ENCODE measurements at places on chromosomes 16 and 17. TPM values are rescaled to one million over a fixed set of nuclear protein-coding genes. Genes with fewer than 3 reads are reported as not detected.

Gene NPIPA2
- 4.1 TPM for total RNA-seq

Gene TP53TG3F
- not detected for total RNA-seq

Gene PRDM7
- not detected for total RNA-seq

Gene IGF2BP1
- 0.51 TPM for total RNA-seq

Gene FBXW10
- total RNA-seq, result not detected

Gene FOXC2
- total RNA-seq, result not detected

Gene MPV17L
- 0.20 TPM for total RNA-seq

Gene TPPP3
- total RNA-seq, result not detected

Gene ABCA6
- total RNA-seq, result not detected

Gene KCNJ18
- total RNA-seq, result not detected

Gene PNMT
- not detected for total RNA-seq

Gene E2F4
- 104 TPM for total RNA-seq

Gene PTX4
- total RNA-seq, result not detected

Gene KRT222
- total RNA-seq, result not detected

Gene KRT40
- not detected for total RNA-seq

Gene CLEC10A
- total RNA-seq, result not detected

Gene HLF
- total RNA-seq, result 0.72 TPM

Gene FBXW10B
- total RNA-seq, result 0.51 TPM

Gene CA4
- not detected for total RNA-seq

Gene PDILT
- total RNA-seq, result not detected

Gene KRTAP9-8
- not detected for total RNA-seq

Gene KRTAP4-1
- not detected for total RNA-seq

Gene PLCD3
- 3.9 TPM for total RNA-seq

All from activated CD8-positive, alpha-beta T cell treated with anti-CD3 and anti-CD28 coated beads for 36 hours (primary cell).